ENCODE measurements at places on chromosomes 5 and 9.

GRCh38 chr5:57102905-57103255, 71.0 kb upstream of the GPBP1 start:
- DNase-seq = no peak

- no peak for DNase-seq
These were observed 18.7 kb downstream of the ADAMTSL1 start for GRCh38 chr9:18492612-18493011.

DNA sequence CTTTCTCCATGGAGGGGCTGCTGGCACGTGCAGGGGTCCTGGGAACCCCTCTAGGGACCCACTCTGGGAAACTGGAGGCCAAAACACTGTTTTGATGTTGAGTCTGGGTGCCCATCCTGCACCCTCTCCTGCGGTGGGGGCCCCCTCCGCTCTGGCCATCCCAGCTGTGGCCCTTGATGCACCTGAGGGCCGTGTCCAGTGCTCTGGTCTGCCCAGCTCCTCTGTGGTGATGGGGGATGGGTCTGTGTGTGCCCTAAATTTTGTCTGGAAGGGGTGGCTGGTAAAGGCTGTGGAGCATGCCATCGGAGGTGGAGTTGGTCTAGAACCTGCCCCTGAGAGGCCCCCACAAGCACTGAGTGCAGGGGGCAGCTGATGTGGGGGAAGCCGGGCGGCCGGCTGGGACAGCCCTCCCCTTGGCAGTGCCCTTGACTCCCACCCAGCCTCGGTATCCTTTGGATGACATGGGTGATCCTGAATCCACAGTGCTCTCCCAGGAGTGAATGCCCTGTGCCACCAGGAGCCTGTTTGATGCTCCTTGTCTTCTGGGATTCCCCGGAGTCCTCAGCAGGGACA, 26.3 kb downstream of the AHRR start:
- DNase-seq = no peak

- DNase-seq = no peak
These were observed 437.5 kb downstream of the TMEM232 start for GRCh38 chr5:110288766-110289511.

DNA sequence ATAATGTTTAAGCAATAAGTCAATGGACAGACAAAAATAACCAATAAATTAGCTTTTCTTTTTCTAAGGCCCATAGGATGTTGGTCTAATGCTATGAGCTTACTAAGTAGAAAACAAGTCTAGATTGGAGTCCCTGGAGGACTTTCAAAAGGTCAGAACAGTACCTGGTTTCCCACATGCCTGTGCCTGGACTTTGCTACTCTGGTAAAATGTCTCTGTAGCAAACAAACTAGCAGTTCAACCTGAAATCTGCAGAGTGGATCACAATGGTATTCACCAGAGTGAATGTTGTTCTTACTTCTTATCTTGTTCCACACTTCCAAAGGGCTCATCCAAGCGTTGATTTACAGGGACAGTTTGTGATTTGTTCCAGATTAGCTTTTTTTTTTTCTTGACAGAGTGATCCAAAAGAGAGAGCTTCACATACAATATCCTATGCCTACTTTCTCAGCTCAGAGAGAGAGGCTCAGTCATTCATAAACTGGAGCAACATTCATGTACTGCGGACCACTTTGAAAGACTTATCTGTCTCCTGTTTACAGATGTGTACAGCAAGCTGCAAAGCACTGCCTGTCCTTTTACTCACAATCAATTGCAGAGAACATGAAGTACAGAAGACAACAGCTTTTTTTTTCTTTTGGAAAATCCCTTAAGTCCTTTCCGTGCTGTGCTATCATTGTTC, 466.1 kb downstream of the SPATA31D1 start:
- DNase-seq = no peak

GRCh38 chr9:73038089-73038509, 85.2 kb upstream of the ALDH1A1 start:
- DNase-seq = no peak

- no peak for DNase-seq
These were observed 24.1 kb upstream of the DMAC1 start for GRCh38 chr9:7823651-7824050.

DNA sequence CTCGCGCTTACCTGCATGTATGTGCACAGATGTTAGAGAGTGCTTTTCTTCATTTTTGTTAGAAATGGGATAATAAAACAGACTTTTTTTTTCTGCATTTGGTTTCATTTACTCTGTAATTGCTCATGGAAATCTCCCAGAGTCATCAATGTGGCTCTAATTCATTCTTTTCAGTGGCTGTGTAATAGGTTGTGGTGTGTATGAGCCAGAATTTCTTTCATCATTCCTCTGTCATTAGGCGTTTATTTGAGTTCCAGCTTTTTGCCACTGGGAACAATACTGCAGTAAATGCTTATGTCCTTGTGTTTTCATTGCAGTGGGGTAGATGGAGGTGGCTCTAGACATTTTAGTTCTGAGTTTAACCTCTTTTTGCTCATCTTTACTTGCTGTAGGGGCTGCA, 118.9 kb downstream of the NXNL2 start:
- no peak for DNase-seq

GRCh38 chr5:113900816-113901215, 387.3 kb downstream of the YTHDC2 start:
- DNase-seq = no peak

DNA sequence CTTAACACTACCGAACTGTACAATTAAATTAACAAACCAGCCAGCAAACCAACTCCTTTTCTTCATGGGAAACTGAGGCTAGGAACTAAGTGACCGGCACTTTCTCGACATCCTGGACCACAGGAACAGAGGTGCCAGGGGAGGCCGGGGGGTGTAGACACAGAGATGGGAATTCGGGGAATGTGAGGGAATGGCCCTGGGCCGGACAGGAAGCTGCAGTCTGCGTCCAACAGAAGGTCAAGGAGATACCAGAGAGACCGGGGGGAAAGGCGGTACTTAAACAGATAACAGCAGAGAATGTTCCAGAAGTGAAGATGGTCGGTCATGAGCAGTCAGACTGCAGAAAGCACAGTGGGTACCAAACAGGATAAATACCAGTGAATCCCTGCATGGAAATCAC, 40.3 kb downstream of the DBH start:
- no peak for DNase-seq

DNA sequence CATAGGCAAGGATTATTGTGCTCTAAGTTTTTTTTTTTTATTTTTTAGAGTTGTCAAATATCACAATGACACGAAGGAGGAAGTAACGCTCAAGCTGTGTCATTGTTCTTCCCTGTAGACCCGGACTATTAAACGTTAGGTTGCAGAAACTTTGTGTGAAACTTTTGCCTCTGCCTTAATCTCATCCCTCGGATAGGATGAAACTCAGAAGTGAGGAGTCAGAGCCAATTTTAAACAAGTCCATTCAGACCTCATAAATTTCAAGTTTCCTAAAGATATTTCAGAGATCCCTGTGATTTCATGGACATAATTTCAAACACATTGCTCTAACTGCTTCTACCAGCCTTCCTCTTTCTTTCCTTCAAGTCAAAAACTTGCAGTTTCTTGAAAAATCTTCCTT, 98.7 kb upstream of the C6 start:
- no peak for DNase-seq

DNA sequence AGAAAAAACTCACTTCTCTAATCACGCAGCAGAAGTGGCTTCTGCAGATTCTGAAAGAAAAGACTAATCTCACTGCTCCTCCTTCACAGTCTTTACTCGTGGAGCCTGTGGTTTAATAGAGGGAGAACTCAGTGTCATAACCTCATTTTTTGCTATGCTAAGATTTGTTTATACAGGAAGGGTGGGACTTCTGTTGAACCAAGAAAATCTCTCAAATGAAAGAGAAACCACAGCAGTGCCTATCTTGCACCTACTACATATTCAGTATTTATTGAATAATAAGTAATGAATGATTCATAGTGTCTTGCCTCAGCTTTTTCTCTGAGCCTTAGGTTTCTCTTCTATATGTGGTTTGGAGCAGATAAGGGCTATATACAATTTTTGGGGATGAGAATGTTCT, 136.1 kb upstream of the DMAC1 start:
- DNase-seq = no peak

DNA sequence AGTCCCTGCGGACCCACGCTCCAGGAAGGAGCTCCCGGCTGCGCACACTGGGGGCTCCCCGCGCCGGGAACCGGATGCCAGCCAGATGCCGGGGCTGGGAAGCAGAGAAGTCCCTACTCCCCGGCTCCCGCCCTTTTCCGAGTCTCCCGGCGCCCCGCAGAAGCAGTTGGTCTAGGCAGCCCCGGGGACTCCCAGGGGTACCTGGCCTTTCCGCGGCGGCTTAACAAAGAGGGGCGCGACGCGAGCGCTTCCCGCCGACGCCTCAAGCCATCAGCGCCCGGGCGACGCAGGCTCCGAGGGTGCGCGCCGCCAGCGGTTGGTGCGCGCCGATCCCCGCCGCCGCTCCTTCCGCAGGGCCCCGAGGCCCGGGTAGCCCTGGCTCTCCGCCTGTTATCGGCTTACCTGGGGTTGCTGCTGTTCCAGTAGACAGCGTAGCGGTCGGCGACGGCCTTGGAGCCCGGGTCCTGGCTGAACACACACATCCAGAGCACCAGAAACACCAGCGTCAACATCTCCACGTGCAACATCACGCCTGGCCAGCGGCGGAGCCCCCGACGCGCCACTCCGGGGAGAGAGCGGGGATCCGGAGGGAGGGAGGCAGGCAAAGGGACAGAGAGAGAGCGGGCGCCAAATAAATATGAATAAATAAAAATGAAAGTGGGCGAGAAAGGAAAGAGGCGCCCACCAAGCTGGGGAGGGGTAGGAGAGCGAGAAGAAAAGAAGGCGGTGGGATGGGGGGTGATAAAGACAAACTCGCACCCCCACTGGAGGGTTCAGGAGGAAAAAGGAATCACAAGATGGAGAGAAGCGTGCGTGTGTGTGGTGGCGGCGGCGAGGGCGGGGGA, 428 bp downstream of the EFNA5 start:
- peak; percentile 54 for DNase-seq

DNA sequence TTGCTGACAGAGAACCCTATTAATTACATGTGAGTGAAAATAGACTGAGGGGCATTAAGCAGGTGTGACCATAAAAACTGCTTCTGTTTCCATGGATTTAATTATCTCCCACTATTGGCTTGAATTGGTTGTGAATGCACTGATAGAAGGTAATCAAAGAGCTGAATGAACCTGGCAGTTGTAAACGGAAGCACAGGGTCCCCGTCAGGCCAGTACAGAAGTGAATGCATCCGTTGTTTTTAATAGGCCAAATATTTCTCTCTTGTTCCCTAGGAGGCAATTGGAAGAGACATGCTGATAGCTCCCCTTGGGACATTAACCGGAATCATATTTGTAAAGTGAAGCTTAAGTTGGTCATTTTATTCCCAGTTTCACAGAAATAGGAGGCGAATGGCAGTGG, 147.0 kb downstream of the CAVIN4 start:
- DNase-seq = no peak

DNA sequence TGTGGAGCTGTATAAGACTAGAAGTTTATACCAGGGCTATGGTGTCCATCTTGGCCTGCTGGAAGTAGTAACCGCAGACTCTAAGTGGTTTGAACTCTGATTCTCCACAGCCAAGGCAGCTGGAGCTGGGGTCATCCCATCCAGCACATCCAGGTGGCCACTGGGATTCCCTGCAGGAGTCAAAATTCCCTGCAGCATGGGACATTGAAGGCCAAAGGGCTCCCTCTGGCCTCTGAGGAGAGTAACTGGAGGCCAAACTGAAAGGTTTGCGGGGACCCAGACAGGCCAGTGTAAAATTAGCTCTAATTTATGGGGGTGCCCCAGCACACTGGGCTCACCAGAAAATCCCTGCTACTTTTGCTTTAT, 12.2 kb upstream of the PRXL2C start:
- peak; percentile 55 for DNase-seq

DNA sequence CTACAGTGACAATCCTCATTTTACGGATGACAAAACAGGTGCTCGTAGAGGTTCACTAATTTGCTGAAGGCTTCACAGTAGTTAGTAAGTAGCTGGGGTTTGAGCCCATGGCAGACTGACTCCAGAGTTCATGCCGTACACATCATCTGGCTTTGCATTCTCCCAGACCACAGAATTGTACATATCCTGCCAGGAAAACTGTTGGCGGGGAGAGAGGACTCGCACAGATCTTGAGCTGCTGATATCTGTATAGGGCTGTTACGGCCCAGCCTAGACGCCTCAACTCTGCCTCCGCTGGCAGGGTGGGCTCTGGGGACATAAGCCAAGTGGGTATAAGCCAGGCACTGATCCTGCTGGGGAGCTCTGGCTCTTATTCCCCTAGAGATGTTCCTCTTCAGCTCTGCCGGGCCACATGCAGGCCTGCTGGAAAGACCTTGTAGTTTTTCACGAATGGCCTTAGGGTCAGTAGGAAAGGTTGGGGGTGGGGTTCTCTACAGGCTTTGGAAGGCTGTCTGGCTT, 16.3 kb downstream of the LARP1 start:
- DNase-seq = peak; percentile 55

- no peak for DNase-seq
These were observed 94.6 kb upstream of the KLF4 start for GRCh38 chr9:107584186-107584585.

GRCh38 chr5:163789870-163790269, 284.5 kb downstream of the MAT2B start:
- DNase-seq = no peak

DNA sequence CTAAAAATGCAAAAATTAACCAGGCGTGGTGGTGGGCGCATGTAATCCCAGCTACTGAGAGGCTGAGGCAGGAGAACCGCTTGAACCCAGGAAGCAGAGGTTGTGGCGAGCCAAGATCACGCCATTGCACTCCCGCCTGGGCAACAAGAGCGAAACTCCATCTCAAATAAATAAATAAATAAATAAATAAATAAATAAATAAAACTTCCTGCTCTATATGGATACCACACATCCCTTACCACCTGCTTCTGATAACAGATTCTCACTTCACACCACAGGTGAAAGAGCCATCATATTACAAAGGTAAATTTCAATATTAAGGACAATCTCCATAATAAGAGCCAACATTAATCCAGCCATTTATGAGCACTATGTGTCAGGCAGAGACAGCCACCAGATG, 9.4 kb upstream of the PWWP2A start:
- DNase-seq = no peak

DNA sequence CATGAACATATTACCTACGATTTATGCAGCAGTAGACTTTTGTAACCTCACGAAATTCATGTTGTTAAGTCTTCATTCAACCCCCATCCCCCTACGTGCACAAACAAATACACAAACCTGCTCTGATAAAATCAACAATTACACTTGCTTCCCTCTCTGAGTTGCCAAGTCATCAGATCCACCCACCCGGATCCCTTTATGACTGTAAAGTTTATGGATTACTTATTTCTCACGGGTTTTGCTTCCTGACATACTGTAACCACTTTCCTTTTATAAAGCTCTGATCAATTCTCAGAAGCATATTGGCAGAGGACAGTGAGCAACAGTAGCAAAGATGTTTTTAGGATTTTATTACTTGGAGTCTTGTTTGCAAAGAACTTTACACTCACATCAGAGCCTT, 70.5 kb downstream of the MLLT3 start:
- no peak for DNase-seq
